Stimulated activated CD8-positive, alpha-beta memory T cell treated with anti-CD3 and anti-CD28 coated beads, Interleukin-12 subunit alpha, Interleukin-12 subunit beta, amount 100 ng/mL, for 4 hours (primary cell): ENCODE measurements at places on chromosomes 4 and X.

DNA sequence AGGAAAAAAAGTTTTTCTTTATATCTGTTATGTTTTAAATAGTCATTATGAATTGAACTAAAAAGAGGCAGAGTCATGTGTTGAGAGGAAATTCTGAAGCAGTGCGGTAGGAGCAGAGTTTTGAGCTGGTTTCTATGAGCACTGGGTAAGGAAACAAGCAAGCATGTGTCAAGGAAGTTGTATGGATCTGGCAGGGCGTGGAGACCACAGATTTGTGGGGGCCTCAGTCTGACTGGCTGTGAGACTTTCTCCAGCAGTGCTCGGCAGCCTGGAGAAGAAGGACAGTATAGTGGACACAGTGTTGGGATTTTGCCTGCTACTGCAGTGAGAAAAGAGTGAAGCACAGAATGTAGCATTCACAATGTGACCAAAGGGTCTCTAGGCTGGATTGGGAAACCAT lies 399.1 kb downstream of the INPP4B start:
- DNase-seq: no peak

DNA sequence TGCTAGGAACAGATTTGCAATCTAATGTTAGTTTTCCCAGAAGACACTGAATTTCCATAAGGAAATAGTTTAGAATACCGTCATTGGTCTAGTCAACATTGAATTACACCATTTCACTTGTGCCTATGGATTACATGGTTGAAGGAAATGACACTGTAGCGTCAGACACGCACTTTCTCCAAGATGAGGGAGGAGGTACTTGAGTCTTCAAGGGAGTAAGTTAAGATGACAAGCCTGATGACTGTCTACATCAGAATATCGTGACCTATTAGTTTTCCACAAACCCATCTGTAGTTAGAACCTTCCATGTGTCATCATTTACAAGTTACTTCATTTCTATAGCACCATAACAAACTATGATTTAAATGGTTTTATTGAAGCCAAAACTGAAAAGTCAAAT lies 153.7 kb downstream of the AMELX start:
- DNase-seq: no peak

- no peak for DNase-seq
Measured at GRCh38 chr4:1604181-1604705, 79.9 kb downstream of the FAM53A start.

DNA sequence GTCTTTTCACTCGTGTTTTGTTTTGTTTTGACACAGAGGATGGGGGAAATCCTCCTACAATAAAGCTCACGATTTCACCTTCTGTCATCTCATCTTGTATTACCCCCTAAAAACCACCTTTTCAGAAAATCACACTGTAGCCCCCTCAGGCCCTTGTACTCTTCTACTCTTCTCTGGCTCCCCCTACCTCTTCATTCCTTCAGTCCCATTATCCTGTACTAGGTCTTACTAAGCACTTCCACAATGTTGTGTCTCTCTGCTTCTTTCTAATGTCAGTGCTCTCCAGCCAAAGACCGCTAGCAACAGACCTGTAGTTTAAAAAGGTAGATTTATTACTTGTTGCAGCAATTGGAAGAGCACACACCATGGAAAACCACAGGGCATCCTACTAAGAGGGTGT lies 30.0 kb upstream of the RNF128 start:
- DNase-seq: no peak

- DNase-seq: no peak
Measured at GRCh38 chr4:3573131-3573530, 40.9 kb upstream of the LRPAP1 start.
